CD4-positive, alpha-beta T cell treated with Interleukin-2 at 100 ng/mL for 4 hours (primary cell): ENCODE measurements at places on chromosomes 7 and 10.

DNA sequence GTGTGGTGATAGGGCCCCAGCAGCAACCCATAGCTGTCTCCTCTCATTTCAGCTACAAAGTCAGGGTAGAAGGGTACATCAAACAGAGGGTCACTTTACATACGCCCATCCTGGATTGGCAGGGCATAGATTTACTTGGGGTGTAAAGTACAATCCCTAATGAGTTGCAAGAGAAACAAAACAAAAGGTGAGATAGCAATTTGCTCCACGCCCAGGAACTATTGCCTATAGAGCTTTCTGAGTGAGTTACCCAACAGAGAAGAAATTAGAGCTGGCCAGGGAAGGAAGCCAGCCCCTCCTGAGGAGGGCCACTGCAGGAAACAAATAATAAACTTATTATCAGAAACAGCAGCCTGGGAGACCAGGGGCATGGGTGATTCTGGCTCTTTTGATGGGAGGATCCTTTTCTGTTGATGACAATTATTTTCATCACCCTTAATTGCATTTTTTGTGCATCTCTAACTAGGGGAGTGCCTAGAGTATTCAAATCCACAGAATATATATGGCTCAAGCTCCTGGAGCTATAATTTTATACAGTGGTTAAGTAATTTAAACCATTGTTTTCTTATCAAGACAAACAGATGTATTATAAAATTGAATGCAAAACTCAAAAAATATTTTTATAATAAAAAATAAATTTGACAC lies 47.4 kb downstream of the SLC26A5 start:
- no peak for DNase-seq

GRCh38 chr10:86261941-86262687 lies 104.5 kb downstream of the GRID1 start:
- no peak for DNase-seq

- peak; percentile 15 for DNase-seq
Measured at GRCh38 chr7:157622000-157622399, 285.2 kb downstream of the DNAJB6 start.

DNA sequence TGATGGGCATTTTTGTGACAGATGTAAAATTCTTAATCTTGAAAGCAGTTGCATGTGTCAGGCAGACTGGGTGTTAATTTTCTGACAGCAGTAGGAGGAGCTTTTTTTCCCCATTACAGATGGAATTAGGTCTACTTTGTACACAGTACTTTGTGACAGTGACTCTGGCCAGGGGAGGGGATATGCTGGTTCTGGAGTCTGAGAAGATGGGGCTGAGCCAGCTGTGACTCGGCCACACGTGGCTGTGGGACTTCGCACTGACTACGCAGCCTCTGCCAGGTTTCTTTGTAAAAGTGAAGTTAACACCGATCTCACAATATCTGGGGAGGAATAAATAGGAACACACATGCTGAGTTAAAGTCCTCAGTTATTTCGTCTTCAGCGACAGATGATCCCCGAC lies 95.4 kb downstream of the MGMT start:
- no peak for DNase-seq

GRCh38 chr7:150806863-150807262 lies 6.3 kb downstream of the TMEM176A start:
- no peak for DNase-seq

DNA sequence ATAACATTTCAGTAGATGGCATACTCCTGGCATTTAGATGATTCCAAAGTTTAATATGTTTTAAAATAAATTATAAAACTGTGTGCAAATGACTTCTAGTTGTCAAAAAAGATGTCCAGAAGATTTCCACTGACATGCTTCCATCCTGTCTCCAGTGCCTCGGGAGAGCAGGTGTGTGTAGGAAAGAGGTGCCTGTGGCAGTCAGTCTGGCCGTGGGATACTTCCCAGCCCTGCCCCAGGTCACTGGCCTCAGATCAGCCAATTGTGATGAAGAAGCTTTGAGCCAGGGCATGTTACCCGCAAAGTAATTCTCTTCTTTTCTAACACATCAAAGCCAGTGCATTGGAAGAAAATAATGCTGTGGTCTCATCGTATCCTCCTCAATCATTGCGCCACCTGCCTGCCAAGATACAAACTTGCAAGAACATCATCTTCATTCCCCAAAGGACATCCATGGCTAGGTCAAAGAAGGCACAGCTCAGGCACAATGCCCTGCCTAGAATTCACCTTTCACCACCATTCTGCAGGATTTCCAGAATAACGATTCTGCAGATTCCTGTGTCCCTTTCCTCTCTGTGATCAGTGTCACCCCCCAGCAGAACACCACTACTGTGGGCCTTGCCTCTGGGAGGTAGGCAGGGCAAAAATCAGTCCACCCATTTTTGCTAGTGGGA lies 6.3 kb upstream of the KCNMA1 start:
- no peak for DNase-seq

GRCh38 chr7:155283565-155284194 lies 14.0 kb upstream of the INSIG1 start:
- no peak for DNase-seq

- no peak for DNase-seq
Measured at GRCh38 chr10:103681617-103682399, 173.6 kb downstream of the SH3PXD2A start.

- no peak for DNase-seq
Measured at GRCh38 chr10:114726820-114727271, 68.8 kb upstream of the ABLIM1 start.

DNA sequence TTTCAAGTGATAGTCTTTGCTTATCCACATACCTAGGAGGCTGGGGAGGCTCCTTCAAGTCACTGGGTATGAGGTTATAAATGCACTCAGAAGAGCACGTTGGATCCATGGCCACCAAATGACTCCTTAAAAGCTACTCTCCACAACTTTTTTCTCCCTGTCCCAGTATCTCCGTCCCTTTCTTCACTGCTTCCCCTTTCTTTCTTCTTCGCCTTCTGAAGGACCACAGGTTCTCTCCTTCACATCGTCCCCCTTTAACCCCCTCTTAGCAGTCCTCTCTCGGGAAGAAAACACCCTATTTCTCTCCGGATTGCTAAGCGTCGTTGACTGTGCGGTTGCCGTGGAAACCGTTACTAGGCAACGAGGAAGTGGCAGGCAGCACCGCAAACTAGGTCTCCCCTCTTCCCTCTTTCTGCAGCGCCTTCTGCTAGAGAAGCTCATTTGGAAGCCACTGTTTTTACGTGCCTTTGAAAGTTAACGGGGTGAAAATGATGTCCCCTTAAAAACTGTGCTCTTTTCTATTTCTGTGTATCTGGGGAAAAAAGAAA lies at the start of gene ENKUR:
Gene ENKUR (minus strand): TSS at position 331 of the 548 bp plus-strand sequence. CDS start 222 bp downstream, at position 109.
- DNase-seq = peak; percentile 95

GRCh38 chr7:14021069-14021468 lies 31.6 kb upstream of the ETV1 start:
- no peak for DNase-seq

DNA sequence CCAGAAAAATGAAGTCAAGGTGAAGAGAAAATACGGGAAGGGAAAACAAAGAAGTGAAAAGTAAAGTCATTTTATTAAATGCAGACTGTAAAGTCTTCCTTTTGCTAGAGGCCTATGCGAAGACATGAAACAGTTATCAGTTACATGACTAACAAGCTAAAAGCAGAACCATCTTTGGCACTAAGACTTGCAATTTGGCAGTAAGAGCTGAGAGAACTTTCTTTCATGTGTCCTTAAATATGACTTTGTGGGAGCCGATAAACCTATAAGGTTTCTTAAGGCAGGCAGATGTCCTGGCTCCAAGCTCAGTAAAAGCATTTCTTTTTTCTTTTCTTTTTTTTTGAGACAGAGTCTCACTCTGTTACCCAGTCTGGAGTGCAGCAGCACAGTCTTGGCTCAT lies 10.4 kb downstream of the ANLN start:
- DNase-seq = no peak
